ENCODE measurements at places on chromosomes 4 and X. TPM values are rescaled to one million over a fixed set of nuclear protein-coding genes. Genes with fewer than 3 reads are reported as not detected.

The DACH2 gene
- total RNA-seq = not detected

The NPY5R gene
- total RNA-seq = not detected

DNA sequence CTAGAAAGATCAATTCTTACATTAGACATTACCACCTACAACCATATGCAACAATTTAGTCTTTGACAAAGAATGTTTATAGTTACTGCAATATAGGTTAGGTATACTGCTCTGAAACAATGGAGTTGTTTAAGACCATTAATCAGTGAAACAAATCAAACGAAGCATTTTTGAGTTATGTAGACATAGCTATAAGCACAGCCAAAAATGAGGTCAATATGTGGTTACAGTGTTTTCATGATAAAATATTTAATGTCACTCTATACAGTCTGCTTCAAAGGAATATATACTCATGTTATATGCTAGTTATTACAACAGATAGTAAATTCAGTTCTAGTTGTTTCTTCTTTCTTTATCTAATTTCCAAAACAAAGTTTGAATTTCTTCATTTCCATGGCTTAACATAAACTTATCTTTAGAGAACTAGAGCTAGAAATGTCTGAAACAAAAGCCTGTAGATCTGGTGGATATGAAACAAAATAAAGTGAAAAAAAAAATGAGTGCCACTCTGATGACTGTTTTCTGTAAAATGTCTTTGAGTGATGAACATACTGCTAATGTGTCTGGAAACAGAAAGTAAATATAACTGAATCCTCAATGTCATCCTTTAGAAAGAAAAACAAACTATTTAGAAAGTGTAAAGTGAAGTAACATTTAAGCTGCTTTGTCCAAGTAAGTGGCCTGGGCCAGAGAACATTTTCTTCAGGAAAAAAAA, 809.0 kb downstream of the FAT4 start:
- DNase-seq = no peak
- H3K27ac ChIP-seq = no peak overlapping the region
- H3K27me3 ChIP-seq = no peaks in the 10 kb centered on the region
- no peaks in the 10 kb centered on the region for H3K4me1 ChIP-seq

The PGRMC2 gene
- 33.7 TPM for total RNA-seq

DNA sequence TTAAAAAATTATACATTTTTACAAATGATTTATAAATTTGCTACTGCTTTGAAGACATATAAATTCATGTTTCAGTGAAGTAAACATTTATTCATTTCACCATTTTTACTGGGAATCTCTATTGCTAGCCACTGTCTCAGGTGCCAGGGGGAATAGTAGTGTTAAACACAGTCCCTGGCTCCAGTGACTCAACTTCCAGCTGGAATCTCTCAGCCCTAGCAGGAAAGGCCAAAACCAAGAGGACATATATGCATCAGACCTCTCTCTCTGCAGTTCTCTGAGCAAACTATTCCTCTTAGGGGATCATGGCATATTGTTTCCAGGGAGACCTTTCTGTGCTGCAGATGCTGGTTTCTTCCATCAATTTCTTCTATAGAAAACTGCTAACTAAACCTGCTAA, 1009.0 kb upstream of the LCORL start:
- H3K4me1 ChIP-seq = no peaks in the 10 kb centered on the region
- H3K36me3 ChIP-seq = no peaks in the 10 kb centered on the region
- H3K27ac ChIP-seq = no peak overlapping the region

DNA sequence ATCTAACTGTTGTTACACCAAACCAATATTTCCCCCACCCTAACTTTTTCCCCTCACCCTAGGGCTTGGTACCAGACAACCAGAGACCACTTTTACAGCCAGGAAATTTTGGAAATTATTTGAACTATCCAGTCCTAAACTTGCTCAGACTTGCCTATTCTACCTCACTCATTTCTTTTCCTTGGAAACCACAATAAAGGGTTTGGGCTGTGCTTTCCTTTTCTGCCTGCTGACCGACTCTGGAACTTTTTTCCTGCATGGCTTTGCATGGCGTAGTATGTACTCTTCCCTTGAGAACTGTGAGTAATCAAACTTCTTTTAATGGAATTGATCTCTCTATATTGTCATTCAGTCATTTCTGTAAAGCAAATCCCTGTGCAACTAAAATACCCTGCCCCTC, 516.5 kb upstream of the FTHL17 start:
- no peak overlapping the region for H3K4me3 ChIP-seq
- no peak for DNase-seq
- no peak overlapping the region for H3K27ac ChIP-seq

DNA sequence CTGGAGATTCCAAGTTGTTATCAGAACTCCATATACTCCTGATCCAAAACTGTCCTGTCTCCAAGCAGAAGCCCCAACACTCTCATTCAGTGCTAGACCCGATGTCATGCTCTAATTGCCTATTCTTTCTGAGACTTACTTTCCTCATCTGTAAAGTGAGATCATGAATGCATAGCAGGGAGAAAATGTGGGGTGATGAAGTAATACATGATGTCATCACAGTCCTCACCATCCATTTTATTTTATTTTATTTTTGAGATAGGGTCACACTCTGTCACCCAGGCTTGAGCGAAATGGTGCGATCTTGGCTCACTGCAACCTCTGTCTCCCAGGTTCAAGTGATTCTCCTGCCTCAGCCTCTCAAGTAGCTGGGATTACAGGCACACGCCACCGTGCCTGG, 1554.0 kb upstream of the ADGRL3 start:
- no peaks in the 10 kb centered on the region for H3K4me1 ChIP-seq
- no peaks in the 10 kb centered on the region for H3K36me3 ChIP-seq
- no peaks in the 10 kb centered on the region for H3K27me3 ChIP-seq
- no peak overlapping the region for H3K27ac ChIP-seq
- no peak for DNase-seq

The NEUROG2 gene
- not detected for total RNA-seq

GRCh38 chr4:43296946-43297528, 404.5 kb downstream of the GRXCR1 start:
- no peak overlapping the region for H3K27ac ChIP-seq
- H3K27me3 ChIP-seq = no peaks in the 10 kb centered on the region

The MAOA gene
- total RNA-seq = 16.8 TPM

DNA sequence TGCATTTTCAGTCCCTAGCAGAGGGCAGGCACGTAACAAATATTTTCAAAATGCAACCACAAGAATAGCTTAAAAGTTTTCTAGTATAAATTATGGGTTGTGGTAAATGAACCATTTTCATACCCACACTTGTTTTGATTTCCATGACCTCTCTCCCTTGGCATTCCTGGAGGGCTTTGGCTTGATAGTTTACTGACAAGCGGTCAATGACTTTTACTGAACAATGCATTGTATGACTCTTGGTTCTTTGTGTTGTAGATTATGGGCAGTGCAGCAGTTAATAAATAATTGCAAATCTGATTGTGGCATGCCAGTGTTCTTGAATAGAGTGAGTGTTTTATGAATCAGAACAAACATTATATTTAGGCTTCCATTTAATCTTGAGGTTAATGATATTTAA, 285.2 kb upstream of the ARX start:
- H3K36me3 ChIP-seq = no peaks in the 10 kb centered on the region
- DNase-seq = no peak
- H3K4me3 ChIP-seq = no peak overlapping the region
- no peak overlapping the region for H3K27ac ChIP-seq

GRCh38 chr4:176676901-176677300, 115.8 kb downstream of the VEGFC start:
- no peak overlapping the region for H3K27ac ChIP-seq
- H3K4me1 ChIP-seq = no peaks in the 10 kb centered on the region
- H3K36me3 ChIP-seq = no peaks in the 10 kb centered on the region
- H3K27me3 ChIP-seq = no peaks in the 10 kb centered on the region

GRCh38 chrX:22063284-22063683, 31.2 kb downstream of the PHEX start:
- peaks cover 59% of the 10 kb centered on the region for H3K4me1 ChIP-seq
- no peak overlapping the region for H3K4me3 ChIP-seq
- DNase-seq = peak; percentile 47
- H3K27me3 ChIP-seq = no peaks in the 10 kb centered on the region
- peak overlapping the region; percentile 38 for H3K27ac ChIP-seq

GRCh38 chrX:9642270-9642995, 123.2 kb downstream of the GPR143 start:
- H3K27ac ChIP-seq = no peak overlapping the region
- H3K36me3 ChIP-seq = no peaks in the 10 kb centered on the region
- H3K4me3 ChIP-seq = no peak overlapping the region
- no peaks in the 10 kb centered on the region for H3K27me3 ChIP-seq
- no peak for DNase-seq
- peaks cover 32% of the 10 kb centered on the region for H3K4me1 ChIP-seq

The SULT1B1 gene
- 0.76 TPM for total RNA-seq

DNA sequence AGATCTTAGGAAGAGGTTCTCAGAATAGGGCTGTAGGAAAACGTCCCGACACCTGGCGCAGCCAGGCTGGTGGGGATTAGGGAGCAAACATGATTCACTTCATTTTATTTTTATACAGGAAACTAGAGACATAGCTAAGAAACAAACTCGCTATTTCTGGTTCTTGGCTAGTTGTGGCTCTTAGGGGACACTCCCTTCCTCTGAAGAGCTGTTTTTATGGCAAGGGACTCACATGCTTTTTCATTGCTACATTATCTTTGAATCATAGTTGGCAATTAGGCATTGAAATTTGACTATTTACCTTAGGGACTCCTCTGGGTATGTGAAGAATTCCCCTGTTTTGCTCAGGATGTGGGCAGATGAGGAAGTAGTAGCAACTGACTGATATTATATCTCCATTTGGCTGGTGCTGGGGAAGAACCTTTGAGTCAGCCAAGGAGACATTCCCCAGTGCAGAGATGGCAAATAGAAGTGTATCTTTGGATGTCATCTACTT, 174.5 kb downstream of the SMIM20 start:
- peaks cover 10% of the 10 kb centered on the region for H3K36me3 ChIP-seq
- peak; percentile 59 for DNase-seq
- H3K27ac ChIP-seq = peak overlapping the region; percentile 94
- H3K4me1 ChIP-seq = peaks cover 61% of the 10 kb centered on the region
- no peaks in the 10 kb centered on the region for H3K27me3 ChIP-seq
- H3K4me3 ChIP-seq = peak overlapping the region; percentile 62

DNA sequence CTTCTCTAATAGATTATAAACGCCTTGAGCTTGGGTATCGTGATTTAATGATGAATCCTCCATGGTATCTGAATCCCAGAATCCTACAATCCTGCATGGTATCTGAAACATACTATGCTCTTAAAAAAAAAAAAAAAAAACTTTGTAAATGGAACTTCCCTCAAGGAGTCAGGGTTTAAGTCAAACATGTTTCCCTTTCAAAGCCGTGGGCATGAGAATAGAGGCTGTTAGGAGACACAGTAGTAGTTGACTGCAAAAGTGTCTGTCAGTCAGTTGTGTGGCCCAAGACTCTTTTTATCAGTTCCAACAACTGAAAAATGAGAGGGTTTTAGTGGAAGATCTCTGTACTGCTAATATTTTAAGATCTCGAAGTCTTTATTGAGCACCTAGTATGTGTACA, 2.4 kb upstream of the HS3ST1 start:
- no peak for DNase-seq
- no peak overlapping the region for H3K27ac ChIP-seq
- H3K4me3 ChIP-seq = no peak overlapping the region
- peaks cover 49% of the 10 kb centered on the region for H3K27me3 ChIP-seq
- H3K36me3 ChIP-seq = no peaks in the 10 kb centered on the region

DNA sequence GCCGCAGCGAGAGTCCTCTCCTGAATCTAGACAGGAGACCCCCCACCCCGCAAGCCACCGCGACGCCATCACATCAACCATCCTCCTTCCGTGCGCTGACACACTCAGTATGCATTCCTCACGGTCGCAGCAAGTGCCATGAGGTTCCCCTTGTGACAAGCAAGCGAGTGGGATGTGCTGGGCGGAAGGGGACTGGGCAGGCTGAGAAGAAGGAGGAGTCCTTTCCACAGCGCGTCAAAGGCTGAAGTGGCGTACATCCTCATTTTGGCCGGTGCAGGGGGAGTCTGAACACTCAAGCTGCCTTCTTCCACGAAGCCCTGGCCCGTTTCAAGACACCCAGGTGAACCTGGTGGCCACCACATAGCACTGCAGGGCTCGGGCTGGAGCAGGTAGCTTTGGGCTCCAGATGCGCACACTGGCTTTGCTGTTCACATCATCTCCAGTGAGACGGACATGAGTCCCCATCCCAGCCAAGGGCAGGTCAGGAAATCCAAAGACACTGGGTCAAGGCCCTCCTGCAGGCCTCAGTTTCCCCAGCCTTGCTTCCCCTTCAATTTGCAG, 30.4 kb downstream of the CCNQ start:
- no peaks in the 10 kb centered on the region for H3K27me3 ChIP-seq
- H3K4me3 ChIP-seq = no peak overlapping the region
- no peaks in the 10 kb centered on the region for H3K4me1 ChIP-seq
- DNase-seq = no peak
- no peak overlapping the region for H3K27ac ChIP-seq

All from activated CD4-positive, alpha-beta memory T cell treated with anti-CD3 and anti-CD28 coated beads for 36 hours (primary cell).